ENCODE measurements at places on chromosomes 2 and 18.
A peak's percentile ranks its signal among the peaks of the same experiment; 100 is the strongest.

GRCh38 chr2:135163306-135163705 is 111.2 kb downstream of the RAB3GAP1 start:
- no peak for DNase-seq

- no peak for DNase-seq
Measured at GRCh38 chr2:148523315-148523714, 121.2 kb upstream of the EPC2 start.

DNA sequence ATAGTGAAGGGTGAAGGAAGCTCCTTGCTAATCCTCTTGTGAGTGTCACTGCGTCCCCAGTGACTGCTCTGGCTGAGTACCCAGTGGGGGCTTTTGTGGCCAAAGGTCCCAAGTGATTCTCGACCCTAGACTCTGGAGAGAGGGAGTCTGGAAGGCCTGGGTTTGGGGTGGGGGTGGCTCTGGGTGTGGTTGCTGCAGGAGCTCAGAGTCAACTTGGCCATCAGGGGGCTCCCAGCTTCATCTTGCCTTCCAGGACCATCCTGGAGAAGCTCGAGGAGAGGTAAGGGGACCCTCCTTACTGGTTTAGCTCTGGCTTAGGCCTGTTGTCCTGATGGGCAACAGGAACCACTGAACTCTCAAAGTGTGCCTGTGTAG is 592 bp downstream of the PSD4 start:
- no peak for DNase-seq

- no peak for DNase-seq
Measured at GRCh38 chr2:14909795-14910194, 277.3 kb downstream of the LRATD1 start.

- no peak for DNase-seq
Measured at GRCh38 chr2:126317790-126318431, 338.0 kb upstream of the GYPC start.

GRCh38 chr18:34808389-34808788 is 98.3 kb downstream of the DTNA start:
- no peak for DNase-seq

- DNase-seq, result peak; percentile 84
Measured at GRCh38 chr2:3423492-3424170, 44.1 kb downstream of the TRAPPC12 start.

DNA sequence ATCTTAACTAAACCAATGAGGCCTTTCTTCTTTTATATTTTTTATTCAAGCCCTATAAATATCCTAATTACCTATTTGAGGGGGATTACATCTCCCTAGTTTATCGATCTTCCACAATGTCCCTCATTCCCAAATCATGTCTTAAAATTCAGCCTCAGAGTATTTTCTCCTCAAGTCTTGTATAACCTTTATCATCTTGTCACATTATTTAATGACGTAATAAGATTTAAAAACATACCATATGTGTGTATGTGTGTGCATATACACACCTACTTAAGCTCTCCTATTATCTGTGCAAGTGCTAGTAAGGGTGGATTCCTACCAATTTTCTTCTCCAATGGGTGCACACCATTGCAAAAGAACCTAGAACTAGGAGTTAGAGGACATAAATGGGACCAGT is 421.1 kb downstream of the FIGN start:
- DNase-seq, result no peak

Measured in neural crest cell (in vitro differentiated cells).